ENCODE measurements at places on chromosomes 16 and 17. TPM values are rescaled to one million over a fixed set of nuclear protein-coding genes. Genes with fewer than 3 reads are reported as not detected.

The ZDHHC1 gene
- total RNA-seq = 6.3 TPM

The BRIP1 gene
- 20.7 TPM for total RNA-seq

The NPW gene
- total RNA-seq = 0.13 TPM

The KAT2A gene
- total RNA-seq = 16.4 TPM

The CLEC18B gene
- 0.40 TPM for total RNA-seq

The MAPT gene
- 0.07 TPM for total RNA-seq

The SLC52A1 gene
- 0.07 TPM for total RNA-seq

The TAC4 gene
- total RNA-seq = not detected

The GNAO1 gene
- not detected for total RNA-seq

The PARD6A gene
- total RNA-seq = 2.7 TPM

The TCAP gene
- total RNA-seq = 0.13 TPM

The DEXI gene
- 33.7 TPM for total RNA-seq

The RAB26 gene
- total RNA-seq = 0.66 TPM

The FOXN1 gene
- total RNA-seq = not detected

The NMT1 gene
- 84.6 TPM for total RNA-seq

The ITGAL gene
- not detected for total RNA-seq

The TBC1D28 gene
- total RNA-seq = not detected

The SCRN2 gene
- 18.2 TPM for total RNA-seq

The OR3A1 gene
- not detected for total RNA-seq

The RSKR gene
- total RNA-seq = 12.6 TPM

The LPO gene
- not detected for total RNA-seq

The ANKRD40CL gene
- not detected for total RNA-seq

The FBXL16 gene
- 0.65 TPM for total RNA-seq

The SYCE1L gene
- 1.9 TPM for total RNA-seq

The TNP2 gene
- total RNA-seq = not detected

The TBC1D3E gene
- total RNA-seq = 0.53 TPM

The SMCR8 gene
- 25.0 TPM for total RNA-seq

The ZNF624 gene
- total RNA-seq = 5.6 TPM

The CPPED1 gene
- total RNA-seq = 47.2 TPM

The ITGAD gene
- total RNA-seq = not detected

The PRSS36 gene
- total RNA-seq = 0.14 TPM

The SSTR5 gene
- not detected for total RNA-seq
